ENCODE measurements at places on chromosomes 4 and X. TPM values are rescaled to one million over a fixed set of nuclear protein-coding genes. Genes with fewer than 3 reads are reported as not detected.

SLC25A43 gene
- 5.6 TPM for total RNA-seq

COX7B2 gene
- total RNA-seq = not detected

ADRA2C gene
- 3.1 TPM for total RNA-seq

DDX3X gene
- 152 TPM for total RNA-seq

SHISA3 gene
- 14.5 TPM for total RNA-seq

ASB5 gene
- total RNA-seq = 0.90 TPM

CLDN34 gene
- total RNA-seq = not detected

ALB gene
- total RNA-seq = not detected

PRR32 gene
- 3.6 TPM for total RNA-seq

PNPLA4 gene
- total RNA-seq = 52.6 TPM

GRCh38 chr4:52358883-52359321 is 300.2 kb downstream of the USP46 start:
- no peak overlapping the region for H3K4me3 ChIP-seq
- no peak for DNase-seq
- no peaks in the 10 kb centered on the region for H3K27me3 ChIP-seq
- no peaks in the 10 kb centered on the region for H3K36me3 ChIP-seq

DNA sequence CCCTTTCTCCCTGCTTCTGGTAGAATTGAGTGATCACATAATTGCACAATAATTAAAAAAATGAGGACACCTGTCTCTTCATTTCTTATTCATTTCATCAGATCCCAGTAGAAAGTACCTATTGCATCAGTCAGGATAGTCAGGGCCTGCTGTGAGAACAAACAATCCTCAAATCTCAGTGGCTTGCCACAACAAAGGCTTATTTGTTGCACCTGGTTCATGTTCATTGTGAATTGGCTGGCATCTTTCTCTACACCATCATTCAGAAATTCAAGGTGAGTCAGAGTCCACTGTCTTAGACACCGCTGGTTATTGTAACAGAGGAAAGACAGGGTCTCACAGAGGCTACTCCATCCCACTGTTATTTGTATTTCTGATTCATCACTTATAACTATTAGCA is 409.8 kb downstream of the STIM2 start:
- H3K4me1 ChIP-seq = no peaks in the 10 kb centered on the region
- no peak overlapping the region for H3K27ac ChIP-seq
- no peak for DNase-seq
- H3K27me3 ChIP-seq = no peaks in the 10 kb centered on the region
- H3K36me3 ChIP-seq = no peaks in the 10 kb centered on the region
- no peak overlapping the region for H3K4me3 ChIP-seq

- H3K27ac ChIP-seq = no peak overlapping the region
- H3K4me1 ChIP-seq = no peaks in the 10 kb centered on the region
- no peak for DNase-seq
- H3K27me3 ChIP-seq = no peaks in the 10 kb centered on the region
Observed at GRCh38 chr4:102429553-102429952, 71.6 kb upstream of the NFKB1 start.

- DNase-seq = no peak
- no peak overlapping the region for H3K4me3 ChIP-seq
- no peak overlapping the region for H3K27ac ChIP-seq
- H3K4me1 ChIP-seq = peaks cover 17% of the 10 kb centered on the region
- H3K27me3 ChIP-seq = no peaks in the 10 kb centered on the region
- peaks cover 34% of the 10 kb centered on the region for H3K36me3 ChIP-seq
Observed at GRCh38 chr4:77022560-77023179, 53.1 kb downstream of the CCNI start.

DNA sequence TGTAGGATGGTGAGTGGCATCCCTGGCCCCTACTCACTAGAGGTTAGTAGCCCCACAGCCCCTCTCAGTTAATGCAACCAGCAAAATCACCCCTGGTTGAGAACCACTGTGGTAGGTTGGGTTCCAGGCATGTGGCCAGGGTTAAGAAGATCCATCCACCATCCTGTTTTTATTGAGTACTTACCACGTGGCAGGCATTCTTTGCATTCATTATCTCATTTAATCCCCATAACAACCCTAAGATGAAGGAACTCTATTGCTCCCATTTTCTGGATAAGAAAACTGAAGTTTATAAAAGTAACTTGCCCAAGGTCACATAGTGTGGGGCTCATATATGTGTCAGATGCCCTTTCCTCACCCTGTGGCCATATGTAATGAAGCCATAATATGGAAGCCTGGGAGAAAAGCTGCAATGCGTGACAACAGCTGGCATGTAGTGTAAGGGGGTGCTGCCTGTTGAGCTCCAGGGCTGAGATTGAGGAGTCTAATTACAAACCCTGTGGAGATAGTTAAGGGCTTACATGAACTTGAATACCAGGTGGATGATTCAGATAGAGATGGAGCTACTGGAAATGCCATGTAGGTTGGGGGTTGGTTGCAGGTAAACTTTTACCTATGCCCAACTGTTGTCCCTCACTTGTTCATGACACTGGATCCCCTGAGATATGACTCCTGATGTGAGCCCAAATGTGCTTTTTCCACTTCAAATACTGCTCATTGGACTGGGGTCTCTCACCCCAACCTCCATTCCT is 100.2 kb upstream of the PGRMC2 start:
- H3K27me3 ChIP-seq = no peaks in the 10 kb centered on the region
- H3K27ac ChIP-seq = peak overlapping the region; percentile 76

GRCh38 chr4:26255989-26256388 is 64.8 kb upstream of the RBPJ start:
- no peaks in the 10 kb centered on the region for H3K36me3 ChIP-seq
- no peaks in the 10 kb centered on the region for H3K4me1 ChIP-seq
- H3K27ac ChIP-seq = no peak overlapping the region
- no peak overlapping the region for H3K4me3 ChIP-seq
- no peak for DNase-seq
- H3K27me3 ChIP-seq = no peaks in the 10 kb centered on the region

DNA sequence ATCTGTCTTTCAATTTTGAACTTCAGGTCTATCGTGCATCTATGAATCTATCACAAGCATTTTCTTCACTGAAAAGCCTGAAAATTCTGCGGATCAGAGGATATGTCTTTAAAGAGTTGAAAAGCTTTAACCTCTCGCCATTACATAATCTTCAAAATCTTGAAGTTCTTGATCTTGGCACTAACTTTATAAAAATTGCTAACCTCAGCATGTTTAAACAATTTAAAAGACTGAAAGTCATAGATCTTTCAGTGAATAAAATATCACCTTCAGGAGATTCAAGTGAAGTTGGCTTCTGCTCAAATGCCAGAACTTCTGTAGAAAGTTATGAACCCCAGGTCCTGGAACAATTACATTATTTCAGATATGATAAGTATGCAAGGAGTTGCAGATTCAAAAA is 19.7 kb downstream of the TLR7 start:
- H3K4me1 ChIP-seq = no peaks in the 10 kb centered on the region
- H3K36me3 ChIP-seq = no peaks in the 10 kb centered on the region
- no peak overlapping the region for H3K27ac ChIP-seq

GRCh38 chr4:93561842-93562241 is 266.7 kb upstream of the ATOH1 start:
- H3K27me3 ChIP-seq = no peaks in the 10 kb centered on the region
- H3K4me3 ChIP-seq = no peak overlapping the region
- no peak overlapping the region for H3K27ac ChIP-seq
- H3K36me3 ChIP-seq = no peaks in the 10 kb centered on the region
- no peak for DNase-seq

DNA sequence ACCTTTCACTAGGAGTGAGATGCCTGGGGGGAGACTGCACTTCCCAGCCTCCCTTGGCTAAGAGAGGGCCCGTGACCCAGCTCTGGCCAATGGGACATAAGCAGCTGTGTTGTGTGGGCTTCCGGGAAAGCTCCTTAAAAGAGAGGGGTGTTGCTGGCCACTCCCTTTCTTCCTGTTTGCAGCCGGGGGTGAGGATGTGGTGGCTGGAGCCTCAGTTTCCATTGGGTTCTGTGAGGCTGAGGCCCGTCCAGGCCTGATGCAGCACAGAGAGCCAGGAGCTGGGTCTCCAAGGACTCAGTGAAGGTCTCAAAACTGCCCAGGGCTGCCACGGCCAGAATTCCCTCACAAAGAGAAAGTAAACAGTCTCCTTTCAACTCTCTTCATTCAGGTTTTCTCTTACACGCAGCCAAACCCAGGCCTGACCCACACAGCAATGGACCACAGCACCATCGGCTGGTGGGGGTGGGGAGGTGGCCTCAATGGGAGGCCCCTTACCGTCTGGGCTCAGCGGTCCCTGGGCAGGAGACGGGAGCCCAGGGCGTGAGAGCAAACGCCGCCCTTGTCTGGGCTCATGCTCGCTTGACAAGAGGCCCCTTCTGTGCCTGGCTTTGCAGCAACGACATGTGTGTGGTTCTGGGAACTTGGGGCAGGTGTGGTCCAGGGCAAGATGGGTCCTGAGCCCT is 6.6 kb downstream of the NKX1-1 start:
- H3K27ac ChIP-seq = no peak overlapping the region
- peaks cover 38% of the 10 kb centered on the region for H3K27me3 ChIP-seq
- no peaks in the 10 kb centered on the region for H3K4me1 ChIP-seq
- no peak overlapping the region for H3K4me3 ChIP-seq
- no peaks in the 10 kb centered on the region for H3K36me3 ChIP-seq

GRCh38 chrX:24396236-24396930 is 35.9 kb downstream of the SUPT20HL1 start:
- DNase-seq = no peak
- H3K27ac ChIP-seq = peak overlapping the region; percentile 37
- H3K36me3 ChIP-seq = no peaks in the 10 kb centered on the region
- peaks cover 7% of the 10 kb centered on the region for H3K4me1 ChIP-seq
- H3K27me3 ChIP-seq = no peaks in the 10 kb centered on the region

DNA sequence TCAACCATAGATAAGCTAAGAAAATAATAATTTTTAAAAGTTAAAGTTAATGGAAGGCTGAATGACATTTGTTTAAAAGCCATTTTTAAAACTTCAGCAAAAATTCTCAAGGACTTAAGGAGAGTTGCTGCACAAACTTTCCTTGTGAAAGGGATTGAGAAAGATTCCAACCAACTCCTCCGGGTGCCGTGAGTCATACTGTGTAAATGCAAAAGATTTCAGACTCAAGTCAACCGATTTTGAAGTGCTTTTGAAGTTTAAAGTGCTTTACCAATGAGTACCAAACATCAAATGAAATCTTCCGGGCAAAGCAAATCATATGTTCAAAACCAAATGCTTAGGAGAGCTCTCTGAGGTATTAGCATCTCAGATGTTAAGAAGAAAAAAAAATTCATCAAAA is 31.4 kb downstream of the VCX2 start:
- H3K4me1 ChIP-seq = no peaks in the 10 kb centered on the region
- no peak for DNase-seq
- H3K36me3 ChIP-seq = no peaks in the 10 kb centered on the region
- no peak overlapping the region for H3K4me3 ChIP-seq
- H3K27ac ChIP-seq = no peak overlapping the region

DNA sequence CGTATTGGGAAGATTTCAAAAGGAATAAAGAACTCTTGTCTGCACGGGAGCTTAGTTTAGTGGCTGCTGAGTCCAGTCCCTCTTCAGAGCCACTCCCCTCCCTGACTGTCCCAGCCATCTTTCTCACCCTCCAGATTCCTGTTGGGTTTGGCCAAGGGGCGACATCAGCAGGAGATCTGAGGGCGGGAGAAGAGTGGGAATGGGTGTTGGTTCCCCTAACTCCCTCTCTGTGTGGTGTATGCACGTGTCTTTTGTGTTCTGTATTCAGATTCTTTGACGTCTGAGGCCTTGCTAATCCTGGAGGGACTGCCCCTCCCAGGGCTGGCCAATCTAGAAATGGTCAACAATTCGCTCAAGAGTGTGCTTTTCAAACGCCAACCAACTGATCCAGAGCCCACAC is 37.4 kb downstream of the CYTL1 start:
- DNase-seq = no peak
- H3K27ac ChIP-seq = no peak overlapping the region
- no peaks in the 10 kb centered on the region for H3K27me3 ChIP-seq
- H3K36me3 ChIP-seq = no peaks in the 10 kb centered on the region
- no peaks in the 10 kb centered on the region for H3K4me1 ChIP-seq
- H3K4me3 ChIP-seq = no peak overlapping the region

- DNase-seq = no peak
- no peaks in the 10 kb centered on the region for H3K4me1 ChIP-seq
- H3K27me3 ChIP-seq = no peaks in the 10 kb centered on the region
- H3K4me3 ChIP-seq = no peak overlapping the region
- no peaks in the 10 kb centered on the region for H3K36me3 ChIP-seq
- no peak overlapping the region for H3K27ac ChIP-seq
Observed at GRCh38 chrX:9829308-9830267, 43.4 kb downstream of the SHROOM2 start.

- no peaks in the 10 kb centered on the region for H3K36me3 ChIP-seq
- H3K4me3 ChIP-seq = no peak overlapping the region
- no peaks in the 10 kb centered on the region for H3K27me3 ChIP-seq
- no peak for DNase-seq
- H3K4me1 ChIP-seq = no peaks in the 10 kb centered on the region
Observed at GRCh38 chrX:35444671-35445355, 353.3 kb upstream of the MAGEB16 start.

- H3K27ac ChIP-seq = no peak overlapping the region
- H3K36me3 ChIP-seq = no peaks in the 10 kb centered on the region
- H3K4me1 ChIP-seq = no peaks in the 10 kb centered on the region
- H3K4me3 ChIP-seq = no peak overlapping the region
Observed at GRCh38 chr4:44632733-44633132, 18.7 kb downstream of the YIPF7 start.

DNA sequence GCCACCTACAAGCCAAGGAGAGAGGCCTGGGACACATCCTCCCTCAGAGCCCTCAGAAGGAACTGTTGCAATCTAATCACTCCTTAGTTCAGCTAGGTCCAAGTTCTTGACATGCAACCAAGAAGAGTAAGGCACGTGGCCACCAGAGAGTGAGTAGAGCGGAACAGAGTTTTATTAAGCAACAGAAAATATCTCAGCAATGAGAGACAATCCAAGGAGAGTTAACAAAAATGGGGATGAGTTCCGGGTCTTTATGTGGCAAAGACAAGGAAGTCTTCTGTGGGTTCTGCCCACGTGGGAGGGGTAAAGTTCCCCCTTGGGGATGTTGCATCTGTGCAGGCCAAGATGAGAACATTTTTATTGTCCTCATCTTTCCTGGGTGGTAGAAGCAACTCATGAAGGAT is 38.5 kb upstream of the PROM1 start:
- no peak for DNase-seq
- no peaks in the 10 kb centered on the region for H3K36me3 ChIP-seq
- no peaks in the 10 kb centered on the region for H3K27me3 ChIP-seq

GRCh38 chr4:16745009-16745635 is 153.3 kb downstream of the LDB2 start:
- H3K27me3 ChIP-seq = no peaks in the 10 kb centered on the region
- H3K4me1 ChIP-seq = no peaks in the 10 kb centered on the region
- H3K4me3 ChIP-seq = no peak overlapping the region
- H3K27ac ChIP-seq = no peak overlapping the region
- no peak for DNase-seq
